ENCODE measurements at places on chromosomes 2 and 18.
A peak's percentile ranks its signal among the peaks of the same experiment; 100 is the strongest.

GRCh38 chr2:152835674-152836073, 117.3 kb downstream of the ARL6IP6 start:
- DNase-seq: no peak

DNA sequence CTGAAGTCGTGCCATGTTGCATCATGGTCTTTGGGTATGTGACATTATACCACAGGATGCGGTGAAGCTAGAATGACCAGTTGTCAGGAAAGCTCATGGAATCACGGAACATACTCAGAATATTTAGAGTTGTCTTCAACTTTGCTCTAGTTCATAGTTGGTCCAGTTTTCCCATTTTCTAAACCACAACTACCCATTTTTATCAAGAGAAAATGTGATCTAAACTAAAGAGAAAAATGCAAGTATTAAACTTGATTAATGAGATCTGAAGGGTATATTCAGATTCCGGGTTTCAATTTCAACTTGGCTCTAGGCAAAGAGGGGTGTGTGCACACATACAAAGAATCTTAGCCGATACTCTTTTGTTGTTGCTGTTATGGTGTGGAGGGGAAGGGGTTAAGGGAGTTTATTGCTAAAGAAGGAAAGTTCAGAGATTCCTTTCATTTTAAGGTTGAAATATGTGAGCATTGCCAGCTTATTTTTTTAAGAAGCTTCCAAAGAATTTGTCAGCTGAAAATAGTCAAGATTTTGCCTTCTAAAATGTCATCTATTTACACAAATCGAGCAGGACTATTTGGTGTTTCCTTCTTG, 516.6 kb upstream of the ZEB2 start:
- DNase-seq: no peak

DNA sequence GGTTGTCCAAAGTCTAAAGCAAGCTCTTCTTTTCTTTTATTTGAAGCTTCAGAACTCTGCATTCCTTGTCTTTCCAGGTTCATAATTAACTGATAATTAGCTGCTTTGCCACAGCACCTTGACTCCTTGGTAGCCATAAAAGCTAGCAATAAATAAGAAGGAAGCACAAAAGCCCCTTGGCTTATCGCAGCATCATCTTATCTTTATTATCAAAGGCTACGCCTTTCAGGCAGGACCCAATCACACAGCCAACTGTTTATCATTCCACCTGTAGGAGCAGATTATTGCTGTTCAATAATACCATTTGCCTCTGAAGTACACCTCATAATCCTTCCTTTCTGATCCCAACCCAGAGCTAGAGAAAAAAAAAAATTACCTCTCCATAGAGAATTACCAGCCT, 489.2 kb downstream of the SATB2 start:
- DNase-seq: no peak

GRCh38 chr2:120103723-120104467, 91.0 kb downstream of the EPB41L5 start:
- no peak for DNase-seq

- peak; percentile 47 for DNase-seq
Measured at GRCh38 chr2:235116885-235117492, 165.2 kb downstream of the SH3BP4 start.

- no peak for DNase-seq
Measured at GRCh38 chr18:44687421-44687820, 6.7 kb downstream of the SETBP1 start.

DNA sequence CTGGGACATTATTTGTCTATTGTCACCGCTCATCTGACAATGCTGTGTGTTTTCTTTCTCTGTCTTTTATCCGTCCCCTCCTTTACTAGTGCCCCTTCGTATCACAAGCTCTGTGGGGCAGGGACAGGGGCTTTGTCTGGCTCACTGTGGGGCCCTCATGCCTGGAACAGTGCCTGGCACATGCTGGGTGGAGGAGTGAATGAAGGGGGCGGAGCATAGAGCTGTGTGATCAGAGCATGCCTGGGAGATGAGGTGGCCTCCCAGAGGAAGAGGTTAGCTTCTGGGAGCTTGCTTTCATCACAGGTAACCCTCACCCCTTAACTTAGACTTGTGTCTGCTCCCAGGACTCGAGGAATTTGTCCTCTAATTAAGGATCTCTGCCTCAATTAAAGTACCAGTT, 16.4 kb downstream of the MTCL1 start:
- no peak for DNase-seq

DNA sequence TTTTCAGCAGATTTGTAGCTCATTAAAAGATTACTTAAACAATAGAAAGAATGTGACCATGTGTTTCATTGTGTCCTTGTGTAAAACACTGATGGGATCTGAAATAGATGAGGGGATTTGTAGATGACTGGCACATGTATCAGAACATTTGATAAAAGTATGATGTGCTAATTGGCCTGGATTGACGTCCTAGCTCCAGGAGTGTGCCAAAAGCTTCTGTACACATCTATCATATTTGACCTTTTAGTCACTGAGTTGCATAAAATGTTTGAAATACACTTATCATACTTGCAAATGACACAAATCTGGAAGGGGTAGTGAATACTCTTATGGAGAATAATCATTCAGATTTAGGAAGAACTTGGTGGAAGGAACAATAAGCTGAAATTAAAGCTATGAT, 778.5 kb downstream of the ERBB4 start:
- DNase-seq: no peak

DNA sequence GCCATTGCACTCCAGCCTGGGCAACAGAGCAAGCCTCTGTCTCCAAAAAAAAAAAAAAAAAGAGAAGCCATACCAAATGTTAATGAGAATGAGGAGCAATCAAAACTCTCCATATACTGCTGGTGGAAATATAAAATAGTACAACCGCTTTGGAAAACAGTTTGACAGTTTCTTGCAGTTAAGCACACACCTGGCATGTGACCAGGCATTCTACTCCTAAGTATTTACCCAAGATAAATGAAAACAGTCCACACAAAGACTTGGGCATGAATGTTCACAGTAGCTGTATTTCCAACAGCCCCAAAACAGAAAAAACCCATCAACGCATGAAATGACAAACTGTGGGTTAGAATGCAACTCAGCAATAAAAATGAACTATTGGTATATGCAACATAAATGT, 76.0 kb upstream of the ST8SIA5 start:
- DNase-seq: no peak

GRCh38 chr18:72866901-72867745, 664 bp downstream of the NETO1 start:
- DNase-seq: no peak

- DNase-seq: no peak
Measured at GRCh38 chr2:182182436-182182835, 196.8 kb downstream of the PPP1R1C start.

DNA sequence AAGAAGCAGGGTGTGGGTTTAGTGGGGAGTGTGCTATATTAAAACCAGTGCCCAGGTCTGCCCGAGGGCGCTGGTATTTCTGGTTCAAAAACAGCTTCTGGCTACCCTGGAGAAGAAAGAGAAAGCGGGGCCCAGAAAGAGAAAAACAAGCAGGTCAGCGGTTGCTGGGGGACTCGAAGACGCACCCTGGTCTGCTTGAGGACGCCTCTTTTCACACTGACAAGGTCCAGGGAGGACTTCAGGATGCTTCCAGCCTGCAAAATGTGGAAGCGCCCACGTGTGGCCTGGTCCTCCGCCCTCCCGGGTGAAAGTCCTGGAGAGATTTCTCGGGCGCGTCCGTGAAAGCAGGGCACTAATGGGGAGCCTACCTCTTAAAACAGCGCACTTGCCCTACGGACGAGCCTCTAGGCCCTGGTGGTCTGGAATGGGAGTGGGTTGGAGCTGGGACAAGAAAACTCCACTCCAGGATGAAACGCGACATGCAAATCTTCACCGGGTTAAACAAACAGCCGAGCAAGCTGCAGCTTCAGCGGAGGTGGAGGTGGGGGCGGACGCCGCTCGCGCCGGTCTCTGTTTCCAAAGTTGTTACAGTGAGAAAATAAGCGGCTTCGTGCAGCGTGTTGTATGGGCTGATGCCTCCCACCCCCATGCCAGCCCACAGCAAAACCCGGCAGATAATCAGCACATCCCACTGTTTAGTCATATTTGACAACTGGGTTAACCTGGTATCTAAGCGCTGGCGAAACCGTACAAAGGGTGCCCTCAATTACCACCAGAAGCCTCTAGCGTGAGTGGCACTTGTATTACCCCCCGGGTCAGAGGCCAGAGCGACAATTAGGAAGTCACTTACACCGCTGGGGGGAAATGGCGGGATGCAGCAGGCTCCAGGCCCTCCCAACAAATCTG, 1.1 kb upstream of the SP9 start:
- DNase-seq: no peak

DNA sequence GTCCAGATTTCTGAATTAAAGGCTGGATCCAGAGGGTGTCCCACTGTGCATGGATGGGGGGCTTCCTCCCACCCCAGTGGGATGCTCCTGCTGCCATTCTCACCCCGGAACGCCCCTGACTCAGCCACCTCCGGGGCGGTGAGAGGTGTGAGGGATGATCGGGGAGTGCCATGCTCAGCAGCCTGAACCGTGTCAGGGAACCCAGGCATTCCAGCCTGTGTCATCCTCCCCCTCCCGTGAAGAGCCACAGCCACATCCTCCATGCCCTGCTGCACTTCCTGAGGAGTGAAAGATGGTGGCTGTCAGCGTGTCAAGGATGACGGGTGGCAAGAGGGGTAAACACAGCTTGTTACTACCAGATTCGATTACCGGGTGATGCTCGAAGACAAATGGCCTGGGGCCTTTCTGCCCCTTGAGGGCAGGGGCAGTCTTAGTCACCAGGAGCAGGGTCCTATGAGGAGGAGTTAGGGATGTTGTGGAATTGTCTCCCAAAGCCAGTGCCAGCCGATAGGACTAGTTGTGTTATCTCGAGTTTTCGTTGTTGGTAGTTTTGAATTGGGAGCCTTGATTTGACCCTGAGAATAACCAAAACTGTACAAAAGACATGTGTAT, 80.8 kb downstream of the TCF7L1 start:
- no peak for DNase-seq

DNA sequence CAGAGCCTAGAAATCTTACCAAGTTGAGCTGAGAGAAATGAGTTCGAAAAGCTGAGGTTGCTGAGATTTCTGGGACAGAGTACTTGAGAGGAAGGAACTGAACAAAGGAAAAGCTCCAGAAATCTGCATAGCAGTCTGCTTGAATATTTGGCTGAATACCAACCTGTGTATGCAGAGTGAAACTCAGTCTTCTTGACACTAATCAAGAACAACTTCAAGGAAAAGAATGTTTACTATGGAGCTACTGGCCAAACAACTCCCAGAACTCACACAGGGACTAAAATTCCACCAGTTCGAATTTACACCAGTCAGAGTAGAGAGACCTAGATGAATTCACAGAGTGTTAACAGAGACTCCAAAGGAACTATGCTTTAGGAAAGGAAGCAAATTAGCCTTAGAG, 66.5 kb downstream of the USP37 start:
- peak; percentile 18 for DNase-seq

- no peak for DNase-seq
Measured at GRCh38 chr2:159362816-159363251, 76.3 kb upstream of the WDSUB1 start.

- DNase-seq: no peak
Measured at GRCh38 chr2:201234663-201235135, 25.6 kb upstream of the CASP8 start.

GRCh38 chr18:43539862-43540261, 262.6 kb upstream of the SYT4 start:
- no peak for DNase-seq

- DNase-seq: no peak
Measured at GRCh38 chr2:102046135-102046986, 54.6 kb downstream of the IL1R2 start.

DNA sequence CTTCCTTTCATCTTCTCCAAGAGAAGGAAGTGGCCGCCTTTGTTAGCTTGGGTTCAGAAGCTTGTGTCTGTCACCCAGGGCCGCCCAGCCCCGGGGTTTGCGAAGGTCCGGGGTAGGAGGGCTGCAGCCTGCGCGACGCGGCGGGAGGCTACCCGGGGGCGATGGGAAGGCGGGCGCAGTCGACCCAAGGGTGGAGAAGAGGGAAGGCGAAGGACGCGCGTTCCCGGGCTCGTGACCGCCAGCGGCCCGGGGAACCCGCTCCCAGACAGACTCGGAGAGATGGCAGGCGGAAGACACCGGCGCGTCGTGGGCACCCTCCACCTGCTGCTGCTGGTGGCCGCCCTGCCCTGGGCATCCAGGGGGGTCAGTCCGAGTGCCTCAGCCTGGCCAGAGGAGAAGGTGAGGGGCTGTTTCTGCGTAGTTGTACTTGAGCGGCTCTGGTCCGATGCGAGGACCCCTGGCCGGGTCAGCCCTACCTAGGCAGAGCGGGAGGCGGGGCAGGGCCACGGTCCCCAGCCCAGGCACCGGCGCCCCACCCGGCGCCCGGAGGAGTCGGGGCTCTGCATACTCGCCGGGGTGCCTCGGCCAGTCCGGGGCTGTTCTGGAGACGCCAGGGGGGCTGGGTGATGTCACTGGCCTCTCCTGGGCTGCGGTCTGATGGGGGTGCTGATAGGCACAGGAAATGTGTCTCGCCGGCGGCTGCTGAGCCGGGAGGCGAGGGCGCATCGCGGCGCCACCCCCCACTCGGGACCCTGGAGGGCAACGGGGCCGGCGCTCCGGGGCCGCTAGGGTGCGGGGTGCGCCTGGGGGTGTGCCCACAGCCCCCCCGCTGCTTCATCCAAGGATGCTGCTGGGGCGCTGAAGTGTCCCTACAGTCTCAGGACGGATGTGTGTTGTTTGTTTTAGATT, at the start of gene QPCT:
QPCT (plus strand) TSS at position 178 of the 909 bp plus-strand sequence; CDS start at position 280, 102 bp downstream.
- no peak for DNase-seq

DNA sequence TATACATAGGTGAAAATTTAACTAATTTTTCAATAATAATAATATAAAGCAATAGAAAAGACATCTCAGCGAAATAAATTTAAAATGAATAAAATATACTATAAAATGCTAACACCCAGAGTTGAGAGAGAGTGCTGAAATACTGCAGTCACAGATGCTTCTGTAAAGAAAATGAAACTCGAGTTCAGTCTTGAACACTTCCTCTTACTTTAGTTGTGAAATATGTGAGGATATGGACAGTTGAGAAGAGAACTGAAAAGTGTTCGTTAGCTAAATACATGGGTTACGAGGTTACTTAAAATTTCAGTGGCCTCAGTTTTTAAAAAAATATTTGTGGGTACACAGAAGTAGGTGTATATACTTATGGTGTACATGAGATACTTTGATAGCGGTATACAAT, 106.8 kb downstream of the DNAH7 start:
- no peak for DNase-seq

DNA sequence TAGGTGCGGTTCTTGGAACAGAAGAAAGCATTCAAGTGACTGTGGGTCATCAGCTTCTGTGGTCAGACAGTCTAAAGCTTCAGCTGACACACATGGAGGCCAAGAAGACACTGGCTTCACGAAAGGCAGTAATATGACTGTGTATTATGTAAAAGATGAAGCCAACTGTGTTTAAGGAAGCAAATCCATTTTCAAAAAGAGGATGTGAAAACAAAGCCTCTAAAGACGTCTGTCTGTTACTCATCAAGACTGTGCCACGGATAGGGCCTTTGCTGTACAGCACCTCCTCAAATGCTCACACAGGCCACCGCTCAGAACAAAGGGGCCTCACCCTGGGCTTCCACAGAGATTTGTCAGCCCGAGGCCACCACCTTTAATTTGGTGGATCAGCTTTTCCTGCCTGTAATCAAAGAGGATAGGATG, 21.1 kb upstream of the TMEM163 start:
- DNase-seq: peak; percentile 53

- no peak for DNase-seq
Measured at GRCh38 chr18:49854681-49855080, 41.3 kb upstream of the ACAA2 start.
